Activated naive CD8-positive, alpha-beta T cell treated with anti-CD3 and anti-CD28 coated beads, Interleukin-2, amount 10 ng/mL, durations not matched to agents 7 days and 5 days (primary cell): ENCODE measurements at places on chromosomes 13 and 19. TPM values are rescaled to one million over a fixed set of nuclear protein-coding genes. Genes with fewer than 3 reads are reported as not detected.
A peak's percentile ranks its signal among the peaks of the same experiment; 100 is the strongest.

Gene ATP4B
- not detected for total RNA-seq

DNA sequence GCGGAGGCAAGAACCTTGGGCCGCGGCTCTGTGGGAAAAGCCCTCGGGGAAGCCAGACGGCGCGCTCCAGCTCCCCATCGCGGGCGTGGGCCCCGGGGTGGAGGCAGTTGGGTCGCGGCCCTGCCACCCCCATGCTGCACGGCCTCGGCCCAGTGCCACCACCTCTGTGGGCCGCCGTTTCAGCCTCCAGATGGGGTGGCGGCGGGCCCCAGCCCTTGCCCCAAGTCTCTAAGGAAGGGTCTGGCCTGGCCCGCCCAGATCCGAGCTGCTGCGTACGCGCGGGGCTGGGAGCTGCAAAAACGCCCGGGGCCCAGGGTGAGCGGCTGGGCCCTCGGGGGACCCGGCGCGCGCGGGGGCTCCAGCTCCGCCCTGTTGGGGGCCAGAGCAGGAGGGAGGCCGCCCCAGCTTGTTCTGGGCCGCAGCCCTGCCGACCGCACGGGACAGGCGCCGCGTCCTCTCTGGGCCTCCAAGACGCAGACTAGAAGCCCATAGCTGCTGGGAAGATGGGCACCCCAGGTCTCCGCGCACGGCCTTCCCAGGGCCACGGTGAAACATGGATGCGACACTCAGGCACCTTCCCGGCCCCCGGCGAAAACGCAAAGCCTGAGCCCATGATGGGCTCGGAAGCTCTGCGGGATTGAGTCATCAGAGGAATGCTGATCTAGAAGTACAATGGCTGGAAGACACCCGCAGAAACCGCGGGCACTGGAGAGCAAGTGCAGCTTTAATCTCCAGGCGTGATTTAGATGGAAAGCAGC, 110.1 kb downstream of the KCTD15 start:
- H3K36me3 ChIP-seq: no peaks in the 10 kb centered on the region
- no peak overlapping the region for H3K4me3 ChIP-seq
- H3K4me1 ChIP-seq: peaks cover 2% of the 10 kb centered on the region
- H3K27ac ChIP-seq: no peak overlapping the region
- DNase-seq: no peak
- peaks cover 40% of the 10 kb centered on the region for H3K27me3 ChIP-seq

DNA sequence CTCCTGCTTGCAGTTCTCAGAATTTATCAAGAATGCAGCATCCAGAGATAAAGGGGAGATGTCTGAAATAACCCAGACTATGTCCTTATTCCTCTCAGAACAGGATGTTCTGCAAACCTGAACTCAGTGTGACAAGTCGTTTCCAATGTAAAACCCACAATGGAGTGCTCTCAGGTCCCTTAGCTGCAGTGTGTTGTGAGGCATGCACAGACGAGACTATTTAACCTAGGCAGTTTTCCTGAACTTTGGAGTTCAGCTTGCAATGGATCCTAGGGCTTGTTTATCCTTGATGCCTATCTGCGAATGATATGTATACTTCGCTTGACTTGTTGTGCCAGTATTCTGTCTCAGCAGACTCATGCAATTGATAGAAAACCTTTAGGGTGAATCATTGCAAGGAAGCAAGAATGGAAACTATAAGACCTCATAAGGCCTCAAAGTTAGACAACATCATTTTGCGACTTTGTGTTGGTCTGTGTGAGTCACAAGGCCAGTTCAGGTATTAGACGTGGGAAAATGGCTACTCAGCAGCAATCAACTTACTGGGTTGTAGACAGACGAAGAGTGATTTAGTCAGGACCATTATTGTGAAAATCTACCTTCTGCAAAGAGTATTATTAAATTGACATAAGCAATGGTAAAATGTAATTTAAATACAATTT, 2439.9 kb upstream of the PCDH20 start:
- H3K36me3 ChIP-seq: no peaks in the 10 kb centered on the region
- H3K4me1 ChIP-seq: no peaks in the 10 kb centered on the region
- no peaks in the 10 kb centered on the region for H3K27me3 ChIP-seq
- no peak overlapping the region for H3K27ac ChIP-seq

Gene CFAP97D2
- total RNA-seq: not detected

DNA sequence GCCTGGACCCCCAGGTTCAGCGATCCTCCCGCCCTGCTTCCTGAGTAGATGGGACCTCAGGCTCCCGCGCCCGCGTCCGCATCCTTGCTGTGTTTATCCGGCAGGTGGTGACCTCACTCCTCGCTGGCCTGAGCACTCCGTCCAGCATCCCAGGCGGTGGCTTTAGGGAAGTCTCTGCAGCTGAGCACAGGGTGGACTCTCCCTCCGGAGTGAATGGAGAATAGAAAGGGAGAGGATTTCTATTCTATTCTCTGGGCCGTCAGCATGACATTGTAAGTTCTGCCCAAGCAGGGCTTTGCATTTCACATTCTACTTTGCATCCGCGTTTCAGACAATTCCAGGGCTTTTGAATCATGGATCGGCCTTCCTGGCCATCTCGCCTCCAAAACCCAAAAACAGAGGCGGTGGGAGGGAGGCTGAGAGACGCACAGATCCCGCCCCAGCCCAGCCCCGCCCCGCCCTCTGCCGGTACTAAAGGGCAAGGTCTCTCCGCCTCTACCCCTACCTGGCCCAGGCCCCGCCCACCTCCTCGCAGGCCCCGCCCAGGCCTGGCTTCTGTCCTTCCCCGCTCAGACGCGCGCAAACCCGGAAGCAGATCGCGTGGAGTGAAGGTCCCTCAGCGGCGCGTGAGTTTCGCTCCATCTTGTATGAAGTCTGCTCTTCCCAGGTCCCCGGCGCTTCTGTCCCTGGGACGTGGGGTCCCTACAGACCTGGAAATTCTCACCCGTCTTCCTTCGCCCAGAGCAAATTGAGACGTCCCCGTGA, at the start of gene ZNF525:
Gene ZNF525 (plus strand): TSS at position 572 of the 765 bp plus-strand sequence. CDS start 6,577 bp downstream, outside the sequence.
- peak within 1 kb of the TSS; percentile 96 for H3K27ac ChIP-seq
- peaks cover 12% of the 10 kb centered on the region for H3K4me1 ChIP-seq
- peak; percentile 99 for DNase-seq
- H3K4me3 ChIP-seq: peak within 1 kb of the TSS; percentile 97
- H3K27me3 ChIP-seq: no peaks in the 10 kb centered on the region

Gene KLK3
- total RNA-seq: not detected

DNA sequence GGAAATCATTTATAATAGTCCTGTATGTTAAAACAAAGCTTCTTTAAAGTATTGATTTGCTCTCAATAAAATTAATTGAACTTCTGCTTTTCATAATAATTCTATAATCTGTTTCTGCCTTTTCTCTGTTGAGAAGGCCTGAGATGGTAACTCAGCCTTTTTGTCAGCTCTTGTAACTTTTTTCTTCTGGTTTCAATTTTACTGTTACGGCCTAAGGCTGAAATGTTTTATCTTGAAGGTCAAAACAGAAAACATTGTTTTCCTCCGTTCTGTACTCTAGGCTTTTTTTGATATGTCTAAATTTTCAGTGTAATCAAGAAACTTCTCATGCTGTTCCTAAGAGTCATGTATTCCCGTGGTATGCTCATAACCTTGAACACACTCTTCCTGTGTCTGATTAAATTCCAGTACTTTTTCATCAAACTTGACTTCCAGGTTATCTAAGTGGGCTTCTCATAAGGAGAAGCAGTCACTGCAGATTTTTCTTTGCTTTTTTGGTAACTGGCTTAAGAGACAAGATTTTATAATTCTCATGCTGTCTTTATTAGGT, 7.6 kb upstream of the NAXD start:
- DNase-seq: no peak
- H3K4me3 ChIP-seq: no peak overlapping the region
- no peaks in the 10 kb centered on the region for H3K4me1 ChIP-seq
- no peaks in the 10 kb centered on the region for H3K36me3 ChIP-seq
- peaks cover 3% of the 10 kb centered on the region for H3K27me3 ChIP-seq
- H3K27ac ChIP-seq: no peak overlapping the region

DNA sequence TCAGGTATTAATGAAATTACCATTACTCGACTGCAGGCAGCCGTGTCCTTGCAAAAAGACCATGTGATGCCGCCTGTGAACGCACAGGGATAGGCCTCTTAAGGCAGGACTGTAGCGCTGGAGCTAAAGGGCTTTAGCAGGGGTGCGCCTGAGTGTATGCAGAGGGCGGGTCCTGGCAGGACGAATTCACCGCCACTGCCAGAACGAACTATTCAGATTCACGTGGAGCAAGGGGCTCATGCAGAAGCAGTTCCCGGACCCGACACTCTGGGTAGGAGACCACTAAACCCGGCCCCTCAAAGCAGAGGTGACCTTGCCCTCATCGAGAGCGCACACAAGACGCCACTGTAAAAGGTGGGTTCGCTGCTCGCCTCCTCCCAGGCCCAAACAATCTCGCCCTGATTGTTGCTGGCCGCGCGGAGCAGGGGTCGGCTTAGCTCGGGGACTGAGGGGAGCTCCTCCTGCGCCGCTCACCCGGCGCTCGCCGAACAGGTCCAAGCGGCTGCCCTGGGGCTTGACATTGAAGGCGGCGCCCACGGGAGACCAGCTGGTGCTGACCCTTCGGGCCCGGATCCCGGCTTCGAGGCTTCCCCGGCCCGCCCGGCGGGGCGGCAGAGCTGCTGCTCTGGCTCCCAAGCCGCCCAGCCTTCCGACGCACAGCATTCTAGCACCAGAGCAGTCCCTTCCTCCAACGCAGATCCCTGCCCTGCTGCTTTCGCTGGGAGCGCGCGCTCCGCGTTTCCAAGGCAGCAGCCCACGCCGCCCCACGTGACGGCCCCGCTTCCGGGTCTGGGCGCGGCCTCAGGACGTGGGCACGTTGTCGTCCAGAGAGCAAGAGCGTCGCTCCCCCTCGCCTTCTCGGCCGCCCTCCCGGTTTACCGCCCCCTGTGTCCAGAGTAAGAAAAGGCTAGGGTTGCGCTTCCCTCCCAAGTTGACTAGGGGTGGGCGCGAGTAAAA, at the start of gene MIPEP:
Gene MIPEP (minus strand): TSS at position 743 of the 957 bp plus-strand sequence. CDS start 80 bp downstream, at position 663.
- peak; percentile 91 for DNase-seq
- H3K36me3 ChIP-seq: peaks cover 2% of the 10 kb centered on the region
- peak within 1 kb of the TSS; percentile 78 for H3K27ac ChIP-seq
- peaks cover 2% of the 10 kb centered on the region for H3K27me3 ChIP-seq

Gene SF3A2
- total RNA-seq: 171 TPM

Gene METTL21C
- total RNA-seq: not detected
